Articular chondrocyte of knee joint (primary cell): ENCODE measurements at places on chromosomes 3 and 15. TPM values are rescaled to one million over a fixed set of nuclear protein-coding genes. Genes with fewer than 3 reads are reported as not detected.

XCR1 gene
- total RNA-seq, result not detected in 2 replicates

ROPN1 gene
- total RNA-seq, result 0.22 TPM in 1 of 2 replicates, not detected in the other

TP63 gene
- total RNA-seq, result 1.9 and 2.0 TPM in 2 replicates

COLQ gene
- total RNA-seq, result 0.97 and 1.0 TPM in 2 replicates

CEMIP gene
- total RNA-seq, result 1,480 and 1,735 TPM in 2 replicates

FBXL22 gene
- 0.22 TPM in 1 of 2 replicates, not detected in the other for total RNA-seq
